HTR-8/SVneo (cell line): ENCODE measurements at places on chromosomes 2 and 18.

DNA sequence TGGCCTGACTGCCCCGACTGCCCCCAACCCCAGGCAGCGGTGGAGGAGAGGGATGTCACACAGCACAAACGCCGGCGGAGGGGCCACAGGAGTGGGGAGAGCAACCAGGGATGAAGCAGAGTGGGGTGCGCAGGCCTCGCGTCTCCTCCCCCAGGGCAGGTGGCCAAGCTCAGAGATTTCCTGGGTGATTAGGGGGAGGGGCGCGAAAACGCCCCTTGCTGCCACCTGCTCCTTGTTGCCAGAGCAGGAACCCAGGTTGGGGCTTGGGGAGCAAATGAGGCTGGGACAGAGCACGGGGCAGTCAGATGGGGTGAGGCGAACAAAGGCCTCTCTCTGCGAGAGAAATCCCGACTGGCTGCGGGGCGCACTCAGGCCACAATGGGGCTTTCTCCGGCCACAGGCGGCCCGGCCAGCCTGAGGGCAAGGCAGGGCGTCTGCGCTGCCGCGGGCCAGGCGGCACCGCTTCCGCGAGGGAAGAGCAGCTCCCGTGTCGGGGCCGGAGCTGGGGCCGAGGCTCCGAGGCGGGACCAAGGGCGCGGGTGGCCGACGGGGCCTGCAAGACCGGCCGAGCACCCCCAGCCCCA lies 11.5 kb downstream of the TEX44 start:
- peak; percentile 53 for DNase-seq

DNA sequence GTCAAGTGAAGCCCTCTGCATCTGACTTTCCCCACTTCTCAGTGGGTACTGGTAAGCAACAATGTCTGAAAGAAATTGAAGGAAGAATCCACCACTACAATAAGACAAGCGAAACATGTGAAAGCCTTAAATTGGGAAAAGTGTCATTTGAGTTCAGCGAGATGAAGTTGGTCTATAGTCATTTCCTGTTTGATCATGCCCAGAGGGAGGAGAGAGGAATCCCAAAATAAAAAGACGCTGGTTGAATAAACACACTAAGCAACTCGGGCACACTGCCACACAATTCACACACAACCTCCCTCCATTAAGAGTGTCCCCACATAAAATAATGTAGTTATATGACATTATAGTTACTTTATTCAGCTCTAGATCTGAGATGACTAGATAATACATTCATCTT lies 166.1 kb downstream of the CBLN2 start:
- DNase-seq: no peak

DNA sequence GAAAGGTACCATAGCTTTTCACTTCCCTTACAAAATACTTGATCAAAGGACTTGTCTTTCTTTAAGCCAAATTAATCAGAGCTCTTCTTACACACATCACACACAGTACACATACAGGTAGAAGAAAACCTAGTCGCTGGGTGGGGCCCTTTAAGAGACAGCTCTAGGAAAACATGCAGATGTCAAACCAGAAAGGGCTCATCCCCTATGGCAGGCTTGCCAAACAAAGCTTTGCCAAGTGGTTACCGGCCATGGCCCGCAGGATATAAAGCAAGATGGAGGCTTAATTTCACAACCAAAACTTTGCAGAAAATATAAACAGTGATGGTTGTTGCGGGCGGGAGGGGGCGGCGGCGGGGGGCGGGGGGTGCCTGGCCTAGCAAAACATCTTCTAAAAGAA lies 2156.0 kb upstream of the PIK3C3 start:
- no peak for DNase-seq

GRCh38 chr2:192148620-192149321 lies 46.0 kb downstream of the TMEFF2 start:
- DNase-seq: no peak

- no peak for DNase-seq
Observed at GRCh38 chr18:13103366-13103765, 112.2 kb downstream of the CEP192 start.

DNA sequence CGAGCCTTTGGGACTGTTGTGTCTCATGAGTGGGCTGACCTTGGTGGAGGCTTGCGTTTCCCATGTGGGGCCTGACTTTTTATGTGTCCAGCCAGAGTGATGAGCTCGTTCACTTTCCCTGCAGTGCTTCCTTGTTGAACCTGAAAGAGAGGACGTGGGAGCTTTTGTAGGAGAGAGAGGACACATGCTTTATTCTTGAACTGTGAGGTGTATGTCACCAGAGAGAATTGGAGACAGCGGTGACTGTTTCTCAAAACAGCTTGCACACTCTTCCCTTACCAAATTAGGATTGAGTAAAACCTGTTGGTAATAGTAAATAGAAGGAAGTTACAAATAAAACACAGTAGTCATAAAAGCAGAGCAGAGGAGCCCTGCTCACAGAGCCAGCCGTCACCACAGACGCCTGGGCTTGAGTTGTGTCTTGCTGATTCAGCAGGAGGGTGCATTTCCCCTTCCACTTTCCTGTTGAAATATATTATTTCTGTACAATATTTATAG lies 60.7 kb downstream of the INPP4A start:
- DNase-seq: no peak

- no peak for DNase-seq
Observed at GRCh38 chr2:104887676-104888075, 33.8 kb downstream of the POU3F3 start.

DNA sequence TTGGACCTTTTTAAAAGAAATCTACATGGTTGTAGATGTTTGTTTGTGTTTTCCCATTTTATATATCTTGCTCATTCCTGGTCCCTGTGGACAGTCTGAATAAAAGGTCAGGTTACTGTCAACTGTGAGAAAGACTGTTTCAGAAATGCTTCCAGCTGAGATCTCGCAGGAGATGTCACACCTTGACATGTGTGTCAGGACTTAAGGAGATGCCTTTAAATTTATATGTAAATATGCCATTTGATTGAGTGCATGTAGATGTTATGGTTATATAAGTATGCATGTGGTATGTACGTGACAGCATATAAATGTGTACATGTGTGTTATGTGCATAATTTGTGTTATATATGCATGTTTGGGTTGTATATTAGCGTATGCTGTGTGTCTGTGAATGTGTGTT lies 2172.3 kb upstream of the CELF4 start:
- DNase-seq: no peak

- peak; percentile 68 for DNase-seq
Observed at GRCh38 chr2:29014811-29015421, 33.8 kb downstream of the TOGARAM2 start.

- no peak for DNase-seq
Observed at GRCh38 chr2:225437319-225437718, 37.8 kb downstream of the NYAP2 start.

DNA sequence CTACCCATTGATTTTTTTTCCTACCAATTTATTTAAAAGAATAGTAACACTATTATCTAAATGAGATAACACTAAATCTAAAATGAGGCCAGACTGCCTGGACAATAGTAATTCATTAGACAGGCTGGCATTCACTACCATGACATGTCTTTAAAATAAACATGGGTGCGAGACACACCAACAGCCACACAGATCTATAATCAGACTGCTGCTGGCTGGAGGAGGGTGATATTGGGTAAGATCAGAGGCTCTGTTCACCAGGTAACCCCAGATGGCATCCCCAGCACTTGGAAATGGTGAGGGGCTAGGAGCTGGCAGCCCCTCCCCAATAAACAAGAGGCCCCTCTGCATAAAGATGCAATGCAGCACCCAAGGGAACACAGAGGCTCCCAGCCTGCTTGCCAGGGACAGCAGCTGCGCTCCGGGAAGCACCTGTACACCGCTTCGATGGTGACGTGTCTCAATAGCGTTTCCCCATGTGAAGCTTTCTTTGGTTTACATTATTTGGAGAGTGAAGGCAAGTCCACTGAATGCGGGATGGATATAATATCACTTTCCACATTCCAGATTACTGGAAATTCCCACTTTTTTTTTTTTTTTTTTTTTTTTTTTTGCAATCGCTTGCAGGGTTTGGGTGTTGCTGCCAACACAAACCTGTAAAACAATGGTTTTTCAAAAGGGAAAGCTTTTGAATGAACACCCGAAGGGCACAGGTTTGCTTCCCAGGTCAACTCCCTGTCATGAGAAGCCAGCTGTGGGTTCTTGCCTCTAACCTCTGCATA lies 159.0 kb downstream of the ZNF516 start:
- no peak for DNase-seq

DNA sequence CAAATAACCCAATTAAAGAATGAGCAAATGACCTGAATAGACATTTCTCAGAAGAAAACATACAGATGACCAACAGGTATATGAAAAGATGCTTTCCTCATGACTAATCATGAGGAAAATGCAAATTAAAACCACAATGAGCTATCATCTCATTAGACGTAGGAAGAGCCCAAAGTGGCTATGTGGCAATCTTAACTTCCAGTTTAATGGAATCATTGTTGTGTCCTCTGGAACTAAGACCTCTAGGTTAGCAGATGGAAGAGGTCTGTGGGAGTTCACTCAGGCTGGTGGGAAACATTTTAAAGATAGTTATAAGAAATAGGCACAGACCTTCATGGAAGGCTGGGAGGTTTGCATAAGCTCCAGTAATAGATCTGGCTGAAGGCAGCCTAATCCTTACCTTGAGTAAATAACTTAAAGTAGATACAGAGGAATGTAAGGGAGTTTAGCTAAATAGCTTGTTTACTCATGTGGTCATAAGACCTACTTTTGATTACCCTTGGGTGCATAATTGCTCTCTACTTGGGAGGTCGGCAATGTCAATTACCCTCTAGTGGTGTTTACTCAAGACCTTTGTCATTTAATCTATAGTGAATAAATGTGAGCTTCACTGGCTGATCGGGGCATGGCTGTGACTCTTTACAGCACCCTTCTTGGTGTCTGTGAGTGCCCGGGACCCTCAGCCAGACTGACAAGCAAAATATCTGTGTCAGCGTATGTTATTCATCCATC lies 119.0 kb downstream of the GULP1 start:
- no peak for DNase-seq

DNA sequence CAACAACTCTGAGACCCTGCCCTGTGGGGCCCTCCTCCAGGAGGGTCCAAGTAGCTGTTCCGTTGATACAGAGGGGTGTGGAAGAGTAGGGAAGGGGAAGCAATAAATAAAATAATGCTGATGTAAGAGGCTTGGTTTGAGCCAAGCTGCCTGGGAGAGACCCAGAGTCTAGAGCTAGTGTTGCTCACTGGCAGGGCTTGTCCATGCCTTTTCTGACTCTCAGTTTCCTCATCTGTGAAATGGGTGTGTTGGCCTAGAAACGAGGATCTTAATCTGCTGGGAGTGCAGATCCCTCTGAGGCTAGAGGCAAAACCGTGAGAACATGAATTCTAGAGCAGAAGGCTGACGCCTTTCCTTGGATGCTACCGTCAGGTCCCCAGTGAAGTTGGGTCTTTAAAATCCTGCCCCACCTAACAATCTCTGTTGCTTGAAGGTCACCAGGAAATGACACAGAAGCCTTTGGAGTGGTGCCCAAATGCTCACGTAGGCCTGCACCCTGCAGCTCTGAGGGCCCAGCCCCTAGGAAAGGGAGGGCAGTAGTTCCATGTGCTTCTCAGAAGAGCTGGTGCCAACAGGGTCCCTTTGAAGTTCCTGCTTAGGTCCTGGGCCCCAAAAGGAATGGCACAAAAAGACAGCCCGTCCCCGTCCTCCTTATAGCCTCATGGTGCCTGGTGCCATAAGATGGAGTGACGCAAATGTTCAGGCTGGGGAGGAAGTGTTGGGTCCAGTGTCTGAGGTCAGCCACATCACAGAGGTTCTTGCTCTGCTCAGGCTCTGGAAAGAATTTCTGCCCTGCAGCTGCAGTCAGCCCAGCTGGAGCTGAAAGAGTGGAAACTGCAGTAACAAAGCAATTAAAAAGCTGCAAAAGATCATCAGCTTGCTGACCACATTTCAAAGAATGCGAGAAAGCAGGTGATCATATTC lies 73.2 kb upstream of the SMAD2 start:
- peak; percentile 47 for DNase-seq

DNA sequence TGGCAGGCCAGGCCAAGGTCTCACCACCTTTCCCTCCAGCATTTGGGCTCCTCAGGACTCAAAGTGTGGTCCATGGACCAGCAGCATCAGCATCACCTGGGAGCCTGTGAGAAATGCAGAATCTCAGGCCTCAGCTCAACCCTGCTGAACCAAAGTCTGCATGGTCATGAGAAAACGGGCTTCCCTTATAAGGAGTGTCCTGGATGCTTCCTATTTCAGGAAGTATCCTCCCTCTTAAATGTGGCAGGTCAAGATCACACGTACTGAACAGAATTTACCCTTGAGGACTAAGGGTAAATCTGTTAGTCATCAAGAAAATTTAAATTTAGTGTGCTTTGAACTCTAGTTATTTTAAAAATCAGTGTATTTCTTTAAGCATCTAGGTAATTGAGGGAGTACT lies 11.8 kb downstream of the CD8A start:
- DNase-seq: no peak

- no peak for DNase-seq
Observed at GRCh38 chr2:151904807-151905206, 76.6 kb upstream of the ARL5A start.

- no peak for DNase-seq
Observed at GRCh38 chr18:61980355-61980754, 87.5 kb upstream of the RNF152 start.

GRCh38 chr2:32965523-32966171 lies 18.9 kb downstream of the LTBP1 start:
- DNase-seq: no peak

DNA sequence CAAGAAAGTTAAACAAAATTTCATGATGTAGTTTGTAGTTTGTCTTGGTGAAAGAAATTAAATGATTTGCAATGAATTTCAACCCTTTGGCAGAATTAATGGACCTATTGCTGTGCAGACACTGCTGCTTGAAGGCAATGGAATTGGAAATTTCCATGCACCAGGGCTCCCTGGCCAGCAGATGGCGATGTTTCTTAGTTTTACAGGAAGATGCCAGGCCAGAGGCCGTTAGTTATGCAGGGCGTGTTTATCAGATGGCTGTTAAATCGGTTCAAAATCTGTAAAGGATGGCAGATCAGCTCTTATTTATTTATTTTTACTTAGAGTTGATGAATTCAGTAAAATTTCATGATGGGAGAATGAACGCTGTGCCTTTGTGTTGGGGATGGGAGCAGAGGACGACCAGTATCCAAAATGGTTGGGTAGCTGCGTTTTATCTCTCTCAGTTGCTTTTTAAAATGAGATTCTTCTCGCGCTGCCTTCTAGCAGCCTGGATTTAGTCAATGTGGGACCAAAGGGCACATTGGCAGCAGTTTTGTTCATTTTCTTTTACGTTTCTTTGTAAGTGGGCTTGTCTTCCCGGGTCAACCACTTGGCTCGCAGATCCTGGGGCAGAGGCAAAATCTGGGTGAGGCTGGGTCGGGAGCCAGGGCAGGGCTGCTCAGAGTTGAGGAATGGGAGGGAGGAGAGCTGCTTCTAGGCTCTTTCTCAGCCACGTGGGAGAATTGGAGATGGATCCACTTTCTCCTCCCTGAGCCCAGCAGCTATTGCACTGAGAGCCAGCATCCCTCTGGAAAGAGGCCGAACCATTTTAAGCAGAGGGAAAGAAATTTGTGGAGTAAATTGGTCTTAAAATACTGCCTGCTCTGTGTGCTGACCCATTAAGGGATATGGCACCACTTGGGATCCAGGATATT lies 344.0 kb downstream of the PIK3C3 start:
- peak; percentile 6 for DNase-seq

GRCh38 chr2:73250872-73251846 lies 17.1 kb downstream of the CCT7 start:
- DNase-seq: no peak

- DNase-seq: no peak
Observed at GRCh38 chr2:137521653-137522619, 442.3 kb upstream of the HNMT start.

- no peak for DNase-seq
Observed at GRCh38 chr2:28055325-28055970, 164.9 kb downstream of the BABAM2 start.

GRCh38 chr2:114192362-114192761 lies 250.1 kb upstream of the DPP10 start:
- DNase-seq: peak; percentile 1
